ENCODE measurements at places on chromosomes 2 and 18.

GRCh38 chr18:45765796-45766195 is 41.8 kb downstream of the SLC14A1 start:
- no peak for DNase-seq

- no peak for DNase-seq
These were observed 88.0 kb upstream of the RTN4 start for GRCh38 chr2:55138014-55138881.

DNA sequence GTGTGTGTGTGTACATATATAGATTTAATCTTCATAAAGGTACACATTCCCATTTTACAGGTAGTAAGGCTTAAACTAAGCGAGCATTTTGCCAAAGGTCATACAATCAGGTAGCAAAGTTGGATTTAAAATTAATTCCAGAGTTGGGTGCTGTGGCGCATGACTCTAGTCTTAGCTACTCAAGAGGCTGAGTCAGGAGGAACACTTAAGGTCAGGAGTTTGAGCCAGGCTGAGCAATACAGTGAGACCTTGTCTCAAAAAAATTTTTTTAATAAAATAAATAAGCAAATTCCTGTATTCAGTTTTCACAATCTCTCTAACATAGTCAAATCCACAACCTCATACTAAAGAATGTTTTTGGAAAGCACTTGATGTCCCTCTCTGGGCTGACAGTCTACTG is 111.5 kb upstream of the LDLRAD4 start:
- DNase-seq, result no peak

DNA sequence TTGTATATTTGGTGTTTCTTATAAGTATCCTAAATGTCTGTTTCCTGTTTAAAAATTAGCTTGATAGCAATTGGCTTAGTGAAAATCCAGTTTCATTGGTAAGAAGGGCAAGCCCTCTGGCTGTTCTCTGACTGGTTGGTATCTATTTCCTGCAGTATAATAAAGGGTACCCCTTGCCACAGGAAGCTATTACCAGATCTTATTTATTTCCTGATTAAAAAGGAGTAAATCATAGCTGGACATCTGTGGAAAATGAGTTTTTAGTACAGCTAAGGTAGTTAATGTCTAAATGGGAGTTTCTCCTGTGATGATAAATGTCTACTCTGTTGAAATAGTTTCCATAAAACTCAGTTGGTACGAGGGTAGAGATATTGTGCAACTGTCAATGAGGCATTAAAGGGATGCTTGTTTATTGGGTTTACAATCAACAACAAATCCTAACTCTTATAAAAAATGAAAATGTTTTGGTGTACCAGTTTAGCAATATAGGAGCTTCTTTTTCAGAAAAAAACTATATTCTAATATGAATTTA is 58.7 kb downstream of the FASTKD2 start:
- DNase-seq, result no peak

DNA sequence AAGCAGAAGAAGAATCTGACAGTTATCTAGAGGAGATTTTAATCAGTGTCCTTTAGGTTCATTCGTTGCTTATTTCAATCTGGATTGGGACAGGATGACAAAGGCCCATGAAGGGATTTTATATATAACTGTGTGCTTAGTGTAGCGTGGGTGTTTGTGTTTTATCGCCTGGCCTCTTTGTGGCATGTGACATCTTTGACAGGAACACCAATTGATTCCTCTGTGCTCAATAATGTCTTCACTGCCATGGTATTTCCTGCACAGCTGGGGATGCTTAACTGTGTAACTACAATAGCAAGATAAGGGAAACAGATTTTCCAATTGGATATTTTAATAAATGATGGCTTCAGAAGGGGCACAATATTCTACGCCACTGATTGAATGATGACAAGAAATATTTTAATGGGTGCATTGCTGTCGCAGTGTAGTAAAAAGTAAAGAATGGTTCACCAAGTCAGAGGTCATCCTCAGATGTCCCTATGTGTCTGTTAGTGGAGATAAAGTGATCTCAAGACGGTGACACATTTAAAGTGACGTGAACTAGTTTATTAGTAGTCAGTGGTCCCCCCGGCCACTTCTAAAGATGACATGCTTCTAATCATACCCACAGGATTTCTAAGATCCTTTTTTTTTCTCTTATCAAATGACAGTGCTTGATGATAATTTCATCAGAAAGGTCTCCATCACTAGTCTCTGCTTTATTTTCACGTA is 160.4 kb downstream of the AGAP1 start:
- DNase-seq, result no peak

GRCh38 chr2:82256983-82257632 is 1952.6 kb upstream of the LRRTM1 start:
- DNase-seq, result no peak

DNA sequence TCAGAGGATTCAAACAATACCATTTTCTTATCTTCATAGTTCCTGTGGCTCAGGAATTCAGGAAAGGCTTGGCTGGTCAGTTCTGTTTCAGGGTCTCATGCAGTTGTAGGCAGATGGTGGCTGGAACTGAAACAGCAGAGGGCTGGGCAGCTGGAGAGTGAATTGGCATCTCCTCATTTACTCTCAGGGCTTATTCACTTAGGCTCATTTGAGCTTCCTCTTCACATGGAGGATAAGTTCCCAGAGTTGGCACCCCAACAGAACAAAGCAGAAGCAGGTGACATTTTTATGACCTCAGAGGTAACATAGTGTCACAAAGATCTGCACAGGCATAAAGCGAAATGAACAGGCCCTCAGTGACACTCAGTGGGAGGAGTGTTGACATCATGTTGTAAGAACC is 66.1 kb downstream of the RBBP8 start:
- DNase-seq, result no peak

DNA sequence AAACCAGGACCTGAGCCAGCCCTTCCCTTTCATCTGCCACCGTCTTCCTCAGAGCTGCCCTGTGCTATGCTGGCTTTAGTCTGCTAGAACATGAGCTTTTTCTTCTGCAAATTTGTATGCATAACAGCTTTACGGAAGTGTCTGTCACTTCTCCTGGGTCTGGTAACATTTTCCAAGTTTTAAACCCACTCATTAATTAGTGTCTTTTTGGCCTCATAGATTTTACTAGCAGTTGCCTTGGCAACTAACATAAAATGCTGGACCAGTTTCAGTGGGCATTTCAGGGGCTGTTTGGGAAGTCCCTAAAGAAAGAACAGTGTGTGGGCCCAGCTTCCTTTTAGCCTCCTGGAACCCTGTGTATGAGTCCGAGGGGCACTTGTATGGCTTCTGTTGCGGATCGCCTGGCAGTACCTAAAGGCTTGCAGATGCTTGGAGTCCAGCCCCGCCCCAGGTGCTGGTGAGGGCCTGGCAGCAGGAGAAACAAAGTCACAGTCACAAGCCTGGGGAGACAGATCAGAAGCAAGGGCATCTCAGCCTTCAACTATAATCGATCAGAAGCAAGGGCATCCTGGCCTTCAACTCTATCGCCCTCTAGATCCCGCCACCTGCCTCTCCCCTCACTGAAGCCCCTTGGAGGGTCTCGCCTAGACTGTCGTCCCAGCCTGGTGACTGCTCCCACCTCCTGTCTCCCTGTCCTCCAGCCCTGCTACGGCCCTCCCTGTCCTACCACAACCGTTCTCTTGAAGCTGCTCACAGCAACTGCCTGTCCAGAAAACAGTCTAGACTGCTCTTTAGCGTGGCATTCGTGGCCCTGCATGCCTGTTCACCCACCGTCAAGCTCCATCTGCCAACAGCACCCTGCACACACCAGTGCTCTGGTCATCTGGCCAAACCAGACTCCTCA is 36.8 kb upstream of the MAPRE3 start:
- DNase-seq, result no peak

All from stimulated activated CD8-positive, alpha-beta memory T cell treated with anti-CD3 and anti-CD28 coated beads, Interleukin-7, amount 100 ng/mL, for 1 hour (primary cell).